T-helper 9 cell (primary cell): ENCODE measurements at places on chromosomes 7 and 10.

- DNase-seq, result no peak
Observed at GRCh38 chr7:5282543-5283316, at the start of gene SLC29A4. Gene SLC29A4, plus strand, starts transcription at chr7:5282943. Its CDS starts 4,874 bp downstream, at chr7:5287817.

GRCh38 chr10:31383810-31384588, 65.0 kb downstream of the ZEB1 start:
- no peak for DNase-seq

DNA sequence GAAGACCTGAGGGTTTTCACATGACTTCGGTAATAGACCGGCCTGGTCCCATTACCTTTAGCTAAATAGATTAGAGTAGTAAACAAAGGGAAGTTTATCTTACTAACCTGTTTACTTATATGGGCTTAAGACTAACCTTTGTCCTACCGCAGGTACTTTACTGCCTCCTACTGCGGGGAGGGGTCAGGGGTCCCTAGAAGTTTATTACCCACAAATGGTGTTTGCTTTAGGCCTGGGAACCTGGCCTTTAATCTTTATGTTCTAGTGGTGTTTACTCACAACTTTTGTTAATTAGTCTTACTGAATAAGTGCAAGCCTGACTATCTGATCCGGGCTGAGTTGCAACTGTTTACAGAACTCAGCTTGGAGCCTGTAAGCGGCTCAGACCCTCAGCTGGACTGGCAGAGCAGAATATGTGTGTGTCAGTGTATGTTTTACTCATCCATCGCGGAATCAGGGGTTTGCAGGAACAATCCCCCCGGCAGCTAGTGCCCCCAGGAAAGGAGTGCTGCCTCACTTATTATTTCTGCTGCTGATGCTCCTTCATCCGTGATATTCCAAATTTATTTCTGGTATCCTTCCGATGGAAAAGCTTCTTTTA, 578.9 kb upstream of the SEMA3D start:
- DNase-seq, result no peak

DNA sequence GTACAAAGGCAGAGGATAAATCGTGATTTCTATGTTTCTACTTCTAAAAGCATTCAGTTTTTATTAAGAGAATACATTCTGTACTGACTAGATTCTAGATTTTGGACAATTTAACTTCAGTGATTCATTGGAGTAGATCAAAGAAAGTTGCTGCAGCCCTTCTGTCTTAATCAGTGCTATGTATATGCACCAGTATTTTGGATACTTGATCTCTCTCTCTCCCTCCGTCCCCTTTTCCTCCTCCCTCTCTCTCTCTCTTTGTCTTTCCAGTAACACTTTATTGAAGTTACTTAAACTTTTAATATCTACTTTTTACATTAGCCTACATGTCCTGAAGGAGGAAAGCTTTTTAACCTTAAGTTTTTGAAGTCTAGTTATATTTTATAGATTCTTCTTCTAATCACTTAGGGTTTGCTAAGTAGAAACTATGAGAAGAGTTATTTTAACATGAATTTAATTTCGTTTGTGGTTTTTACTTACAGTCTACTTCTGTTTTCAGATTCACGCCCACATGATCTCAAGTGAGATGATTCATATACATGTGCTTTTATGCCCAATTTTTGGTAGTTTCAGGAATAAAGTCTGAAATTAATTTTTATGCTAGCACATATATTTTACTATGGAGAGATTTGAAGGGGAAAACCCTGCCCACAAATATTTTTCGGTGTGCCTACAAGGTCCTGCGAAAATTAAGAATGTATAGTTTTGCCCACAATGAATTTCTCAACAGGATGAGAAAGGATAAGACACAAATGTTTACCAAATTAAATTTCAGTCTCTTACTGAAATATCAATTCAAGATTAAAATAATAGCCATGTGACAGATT, 9.1 kb downstream of the MDFIC start:
- no peak for DNase-seq

GRCh38 chr7:5361446-5362127, 62.0 kb downstream of the TNRC18 start:
- DNase-seq, result no peak

DNA sequence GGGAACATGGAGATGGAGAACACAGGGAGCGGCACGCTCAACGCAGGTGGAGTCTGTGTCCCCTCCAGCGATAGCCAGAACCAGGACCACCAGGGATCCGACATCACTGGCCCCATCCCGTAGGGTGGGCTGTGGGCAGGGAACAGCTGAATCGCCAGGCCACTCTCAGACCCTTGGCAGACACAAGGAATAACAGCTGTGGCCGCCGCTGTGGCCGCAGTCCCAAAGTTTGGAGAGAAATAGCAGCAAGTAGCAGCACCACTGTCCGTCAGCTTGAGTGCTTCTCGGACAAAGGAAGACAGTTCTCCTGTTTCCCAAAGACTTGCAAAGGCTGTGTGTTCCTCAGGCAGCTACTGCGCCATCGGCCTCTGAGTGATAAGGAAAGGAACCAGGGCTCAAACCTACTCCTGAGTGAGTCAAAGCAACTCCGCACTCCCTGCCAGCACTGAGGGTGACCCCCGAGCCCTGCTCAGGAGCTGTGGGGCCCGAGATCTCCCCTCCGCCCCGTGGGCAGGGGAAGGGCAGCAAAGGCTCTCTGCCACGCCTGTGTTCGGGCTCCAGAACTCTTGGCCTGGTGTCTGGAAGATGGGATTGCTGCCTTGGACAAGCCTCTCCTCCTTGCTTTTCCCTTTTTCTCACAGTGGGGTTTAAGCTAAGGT, 82.3 kb upstream of the FAM20C start:
- no peak for DNase-seq

DNA sequence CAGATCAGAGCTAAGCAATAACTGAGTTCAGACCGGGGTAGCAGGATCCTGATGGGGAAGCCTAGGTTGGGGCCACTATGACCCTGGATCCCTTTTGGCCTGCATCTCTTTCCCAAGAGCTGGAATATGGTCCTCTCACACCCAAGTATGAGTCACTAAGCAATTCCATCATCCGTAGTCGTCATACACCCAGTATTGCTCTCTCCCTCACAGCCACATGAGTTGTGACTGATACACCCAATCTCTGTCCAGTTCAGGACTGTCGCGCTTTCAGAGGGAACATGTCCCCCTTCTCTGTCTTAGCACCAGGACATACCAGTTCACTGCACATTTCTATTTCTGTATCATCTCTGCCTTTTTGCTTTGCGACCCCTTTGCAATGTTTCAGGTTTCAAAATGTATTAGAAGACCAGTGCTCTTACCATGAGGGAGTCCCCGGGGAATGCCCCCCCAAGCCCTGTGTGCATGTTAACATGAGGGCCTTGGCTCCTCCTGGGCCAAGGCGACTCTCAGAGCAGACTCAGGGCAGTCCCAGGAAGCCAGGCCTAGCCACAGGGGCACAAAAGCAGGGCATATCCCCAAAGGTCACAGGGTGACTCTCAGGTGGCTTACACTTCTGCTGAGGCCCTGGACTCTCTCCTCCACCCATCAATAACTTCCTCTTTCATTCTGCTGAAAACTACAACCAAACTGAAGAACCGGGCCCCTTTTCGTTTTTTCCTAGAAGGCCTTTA, 75.3 kb upstream of the SAMD8 start:
- DNase-seq, result no peak

DNA sequence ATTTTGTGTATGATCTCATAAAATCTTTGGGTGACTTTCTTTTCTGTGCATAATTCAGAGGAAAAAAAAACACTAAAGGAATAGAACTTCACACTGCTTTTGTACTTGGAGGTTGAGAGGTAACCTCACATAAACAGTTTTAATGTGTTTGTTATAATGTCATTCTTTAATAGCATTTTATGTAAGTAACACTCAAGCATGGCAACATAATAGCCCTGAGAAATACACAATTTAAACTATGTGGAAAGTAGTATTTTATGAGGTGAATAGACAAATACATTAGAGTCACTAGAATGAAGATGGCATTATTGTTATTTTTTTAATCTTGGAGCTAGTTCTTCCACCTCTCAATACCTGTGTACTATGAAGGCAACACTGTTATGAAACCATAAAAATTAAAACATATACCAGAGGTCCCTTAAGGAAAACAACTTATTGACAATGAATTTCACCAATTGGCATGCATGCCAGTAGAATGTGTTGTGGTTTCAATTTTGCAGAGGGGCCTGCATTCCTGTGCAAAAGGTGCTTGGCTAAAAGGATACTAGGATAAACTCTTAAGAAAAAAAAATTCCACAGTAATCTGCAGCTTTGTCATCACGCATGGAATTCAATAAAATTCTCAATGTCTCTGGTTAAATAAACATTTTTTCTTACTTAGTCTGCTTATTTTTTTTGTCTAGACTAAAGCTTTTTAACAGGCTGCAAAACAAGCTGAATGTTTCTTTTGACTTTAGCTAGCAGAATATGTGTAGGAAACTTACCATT, 102.5 kb downstream of the CD36 start:
- no peak for DNase-seq

- DNase-seq, result no peak
Observed at GRCh38 chr10:60905580-60905979, 38.4 kb downstream of the RHOBTB1 start.

- DNase-seq, result no peak
Observed at GRCh38 chr7:134792968-134793367, 13.5 kb downstream of the CALD1 start.

DNA sequence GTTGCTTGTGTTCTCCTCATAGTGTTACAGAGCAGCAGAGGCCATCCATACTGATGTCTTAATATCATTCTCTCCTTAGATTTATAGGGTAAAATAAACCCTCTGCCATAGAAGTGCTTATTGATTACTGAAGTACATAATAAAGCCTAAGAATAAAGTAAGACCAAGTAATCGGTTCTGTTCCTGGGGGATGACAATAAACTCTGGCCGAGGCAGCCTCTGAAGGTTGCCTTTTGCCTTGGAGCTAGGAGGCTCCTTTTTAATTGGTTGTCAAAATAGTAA, 711.6 kb upstream of the GALNT17 start:
- DNase-seq, result no peak

DNA sequence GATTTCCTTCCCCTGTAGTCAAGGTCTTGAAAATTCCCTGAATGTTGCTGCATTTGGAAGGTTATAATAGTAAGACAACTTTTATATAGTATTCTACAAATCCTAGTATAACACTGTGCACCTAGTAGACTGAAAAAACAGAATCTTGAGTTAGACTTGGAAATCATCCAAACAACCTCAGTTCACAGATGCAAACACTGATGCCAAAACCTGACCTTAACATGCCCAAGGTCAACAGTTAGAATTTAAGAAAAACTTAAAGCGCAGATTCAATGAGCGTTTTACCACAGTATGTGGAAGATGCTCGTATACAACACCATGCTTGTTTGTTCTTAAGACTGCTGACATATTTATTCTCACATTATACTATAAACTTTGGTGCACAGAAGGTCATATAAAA, 3.0 kb downstream of the PIP4K2A start:
- DNase-seq, result no peak

- no peak for DNase-seq
Observed at GRCh38 chr7:70569335-70569819, 562.6 kb upstream of the GALNT17 start.
